ENCODE measurements at places on chromosomes 7 and 10. TPM values are rescaled to one million over a fixed set of nuclear protein-coding genes. Genes with fewer than 3 reads are reported as not detected.

- H3K27ac ChIP-seq, result no peak overlapping the region
- peaks cover 4% of the 10 kb centered on the region for H3K36me3 ChIP-seq
- H3K4me3 ChIP-seq, result no peak overlapping the region
- no peak for DNase-seq
- H3K4me1 ChIP-seq, result peaks cover 8% of the 10 kb centered on the region
Measured at GRCh38 chr7:50751146-50751545, 31.6 kb downstream of the GRB10 start.

DNA sequence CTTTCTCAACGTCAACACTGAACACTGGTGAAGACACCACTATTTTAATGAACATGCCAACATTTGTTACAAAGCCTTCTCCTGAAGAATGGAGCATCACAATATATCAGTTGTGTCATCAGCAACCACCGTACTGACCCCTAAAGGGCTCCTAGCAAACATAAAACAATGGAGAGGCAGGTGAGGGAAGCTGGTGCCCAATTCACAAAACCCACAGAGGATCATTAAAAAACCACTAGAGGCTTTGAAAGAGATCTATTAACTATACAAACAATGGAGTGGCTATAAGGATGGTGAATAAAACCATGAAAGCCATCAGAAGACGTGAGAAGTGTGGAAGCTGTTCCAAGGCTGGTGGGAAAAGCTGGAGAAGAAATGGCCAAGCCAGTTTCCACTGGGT lies 150.8 kb downstream of the FAM107B start:
- H3K36me3 ChIP-seq, result no peaks in the 10 kb centered on the region
- no peak overlapping the region for H3K27ac ChIP-seq
- no peak for DNase-seq
- H3K4me1 ChIP-seq, result no peaks in the 10 kb centered on the region

CD36 gene
- not detected for total RNA-seq

DNA sequence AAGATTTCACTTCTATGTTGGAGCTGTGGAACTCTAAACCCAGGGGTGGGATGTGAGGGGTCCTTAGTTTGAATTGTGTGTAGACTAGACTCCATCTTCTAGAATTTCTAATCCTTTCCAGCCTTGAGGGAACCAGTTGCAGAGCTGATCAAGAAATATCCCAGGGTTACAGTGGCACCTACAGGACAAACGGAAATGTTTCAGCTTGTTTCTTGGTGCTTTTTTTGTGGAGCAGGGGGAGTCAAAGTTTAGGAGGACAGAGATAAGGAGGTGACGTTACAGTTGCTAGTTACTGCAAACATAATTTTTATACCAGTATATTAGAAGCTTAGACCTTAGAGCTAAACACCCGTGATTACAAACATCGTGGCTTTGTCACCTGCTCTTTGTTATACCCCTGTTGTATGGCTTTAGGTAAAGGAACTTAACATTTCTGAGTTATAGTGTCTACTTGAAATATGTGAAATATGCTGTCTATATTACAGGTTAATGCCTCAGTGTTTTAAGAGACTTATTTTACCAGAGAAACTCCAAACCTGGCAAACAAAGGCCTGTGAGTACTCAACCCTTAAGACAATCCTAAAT lies 84.5 kb upstream of the DYNC1I1 start:
- no peak for DNase-seq
- no peak overlapping the region for H3K4me3 ChIP-seq
- no peaks in the 10 kb centered on the region for H3K4me1 ChIP-seq
- H3K27ac ChIP-seq, result no peak overlapping the region
- H3K36me3 ChIP-seq, result no peaks in the 10 kb centered on the region
- peaks cover 2% of the 10 kb centered on the region for H3K27me3 ChIP-seq

DNA sequence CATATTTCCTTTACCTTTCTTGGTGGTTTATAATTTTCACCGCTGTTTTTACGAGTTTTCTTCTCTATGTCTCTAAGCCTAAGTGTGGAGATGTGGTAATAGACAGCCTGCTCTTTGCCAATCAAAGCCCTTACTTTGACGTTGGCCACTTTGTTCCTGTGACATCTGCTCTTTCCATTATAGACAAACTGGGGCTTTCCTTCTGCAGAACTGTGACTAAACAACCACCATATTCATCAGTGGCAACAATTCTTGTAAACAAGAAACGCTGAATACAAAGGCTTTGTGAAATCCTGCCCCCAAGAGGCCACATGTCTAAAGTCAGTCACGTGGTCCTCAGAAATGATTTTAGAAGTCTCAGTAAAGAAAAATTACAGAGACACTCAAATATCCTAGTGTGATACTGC lies 59.6 kb upstream of the CAPZA2 start:
- no peaks in the 10 kb centered on the region for H3K36me3 ChIP-seq
- peaks cover 14% of the 10 kb centered on the region for H3K27me3 ChIP-seq
- peaks cover 5% of the 10 kb centered on the region for H3K4me1 ChIP-seq
- H3K4me3 ChIP-seq, result no peak overlapping the region

- no peaks in the 10 kb centered on the region for H3K4me1 ChIP-seq
- H3K27me3 ChIP-seq, result peaks cover 2% of the 10 kb centered on the region
- H3K36me3 ChIP-seq, result no peaks in the 10 kb centered on the region
- DNase-seq, result no peak
Measured at GRCh38 chr10:17771017-17771416, 19.0 kb downstream of the TMEM236 start.

POLR2J gene
- 47.1 TPM for total RNA-seq

GRCh38 chr7:129969881-129970446 lies 17.2 kb upstream of the UBE2H start:
- no peak overlapping the region for H3K4me3 ChIP-seq
- H3K4me1 ChIP-seq, result no peaks in the 10 kb centered on the region
- no peak for DNase-seq
- no peaks in the 10 kb centered on the region for H3K36me3 ChIP-seq
- H3K27me3 ChIP-seq, result no peaks in the 10 kb centered on the region
- H3K27ac ChIP-seq, result no peak overlapping the region

PRPS1L1 gene
- not detected for total RNA-seq

DNA sequence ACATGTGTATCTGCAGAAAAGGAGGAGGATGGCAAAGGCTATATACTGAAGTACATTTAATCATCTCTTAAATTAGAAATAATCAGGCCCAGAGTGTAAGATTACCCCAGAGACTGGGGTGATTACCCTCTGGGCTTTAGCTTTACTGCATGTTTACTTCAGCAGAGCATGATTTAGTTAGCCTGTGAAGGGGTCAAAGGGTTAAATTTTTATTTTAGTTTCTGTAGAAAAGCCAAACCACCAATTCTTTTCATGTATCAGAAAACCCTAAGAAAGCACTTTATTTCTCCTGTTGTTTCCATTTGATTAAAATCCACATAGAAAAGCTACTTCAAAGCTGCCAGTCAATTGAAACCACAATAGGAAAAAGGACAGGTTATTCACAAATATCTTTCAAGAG lies 101.5 kb upstream of the LSM8 start:
- no peak for DNase-seq
- H3K27ac ChIP-seq, result no peak overlapping the region
- no peak overlapping the region for H3K4me3 ChIP-seq
- peaks cover 16% of the 10 kb centered on the region for H3K4me1 ChIP-seq
- no peaks in the 10 kb centered on the region for H3K36me3 ChIP-seq
- peaks cover 38% of the 10 kb centered on the region for H3K27me3 ChIP-seq

- H3K36me3 ChIP-seq, result no peaks in the 10 kb centered on the region
- peaks cover 11% of the 10 kb centered on the region for H3K27me3 ChIP-seq
- no peak for DNase-seq
- H3K4me3 ChIP-seq, result no peak overlapping the region
- no peak overlapping the region for H3K27ac ChIP-seq
Measured at GRCh38 chr10:1638889-1639419, 98.4 kb downstream of the ADARB2 start.

NRP1 gene
- 0.10 TPM for total RNA-seq

GRCh38 chr7:495326-495725 lies 24.3 kb downstream of the PDGFA start:
- no peaks in the 10 kb centered on the region for H3K36me3 ChIP-seq
- no peak overlapping the region for H3K4me3 ChIP-seq
- DNase-seq, result no peak
- no peaks in the 10 kb centered on the region for H3K27me3 ChIP-seq
- H3K27ac ChIP-seq, result no peak overlapping the region

DNA sequence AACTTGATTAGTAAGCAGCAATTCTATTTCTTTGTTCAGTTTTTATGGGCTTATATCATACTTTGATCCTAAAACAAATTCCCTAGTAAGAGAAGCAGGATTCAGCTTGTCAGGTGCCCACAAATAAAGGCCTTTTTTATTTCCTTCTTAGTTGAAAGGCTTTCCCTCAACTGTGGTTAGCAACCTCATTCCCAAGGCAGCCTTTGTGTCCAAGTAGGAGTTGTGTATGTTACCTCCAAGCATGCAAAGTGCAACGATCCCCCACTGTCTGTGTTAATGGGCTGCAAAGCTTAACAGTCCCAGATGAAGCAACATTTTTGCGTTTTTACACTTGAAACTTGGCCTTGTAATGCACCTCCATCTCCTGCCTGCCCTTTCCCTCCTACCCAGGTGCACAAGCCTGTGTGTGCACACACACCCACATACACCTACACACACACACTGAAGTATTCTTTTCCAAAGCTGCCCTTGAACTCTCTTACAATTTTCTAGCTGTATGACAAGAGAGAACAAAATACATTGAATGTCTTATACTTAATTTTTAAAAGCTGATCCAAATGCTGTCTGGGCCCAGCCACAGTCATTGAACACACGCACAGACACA lies 278.2 kb downstream of the SNX13 start:
- H3K4me3 ChIP-seq, result no peak overlapping the region
- no peaks in the 10 kb centered on the region for H3K4me1 ChIP-seq
- no peak for DNase-seq
- no peaks in the 10 kb centered on the region for H3K27me3 ChIP-seq
- no peaks in the 10 kb centered on the region for H3K36me3 ChIP-seq
